NCI-H1930 (cell line): ENCODE measurements at places on chromosomes 5 and 9.

DNA sequence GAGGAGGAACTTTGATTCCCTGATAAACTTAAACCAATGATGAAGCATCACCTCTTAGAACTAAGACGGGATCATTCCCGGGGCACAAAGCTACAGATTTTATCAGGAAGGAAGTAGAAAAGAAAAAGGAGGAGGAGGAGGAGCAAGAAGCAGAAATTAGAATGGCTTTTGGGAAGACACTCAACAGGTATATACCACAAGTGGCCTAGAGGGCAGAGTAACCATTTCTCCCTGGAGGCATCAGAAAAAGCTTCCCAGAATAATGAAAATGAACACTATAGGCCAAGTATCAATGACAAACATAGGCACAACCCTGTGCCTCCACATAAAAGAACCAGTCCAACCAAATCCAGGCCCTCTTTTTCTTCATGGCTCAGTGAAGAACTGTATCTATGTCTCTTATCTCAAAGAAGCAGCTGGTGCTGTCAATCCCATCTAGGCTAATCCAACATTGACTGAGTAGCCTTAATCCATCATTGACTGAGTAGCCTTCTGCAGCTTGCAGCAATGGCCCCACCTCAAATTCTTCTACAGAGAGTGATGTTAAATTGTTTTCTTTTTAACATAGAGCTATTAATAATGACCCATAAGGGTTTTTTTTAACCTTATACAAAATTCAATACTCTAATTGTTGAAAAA lies 178.8 kb upstream of the KIF2A start:
- DNase-seq, result no peak

- no peak for DNase-seq
These were observed 13.0 kb downstream of the ERAP1 start for GRCh38 chr5:96794757-96795156.

- no peak for DNase-seq
These were observed 130.4 kb downstream of the TMEM174 start for GRCh38 chr5:73303148-73304079.

GRCh38 chr5:139958432-139959148 lies 84.5 kb downstream of the NRG2 start:
- no peak for DNase-seq

DNA sequence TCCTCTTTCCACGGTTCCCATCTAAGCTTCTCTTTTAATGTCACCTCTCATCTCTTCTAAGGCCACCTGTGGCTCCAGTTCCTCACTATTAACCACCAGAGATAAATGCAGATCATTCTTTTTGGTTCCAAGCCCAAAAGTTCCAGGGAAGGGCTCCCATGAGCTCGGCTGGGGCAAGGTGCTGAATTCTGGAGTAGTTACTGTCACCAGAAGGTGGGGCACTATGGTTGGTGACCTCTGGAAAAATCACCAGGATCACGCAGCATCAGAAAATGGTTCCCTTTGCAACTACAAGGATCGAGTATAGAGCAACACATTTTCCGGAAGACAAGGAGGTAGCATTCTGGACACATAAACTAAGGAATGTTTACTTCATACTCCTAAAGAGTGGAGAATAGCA lies 528.7 kb upstream of the DAP start:
- no peak for DNase-seq

GRCh38 chr5:61132559-61132958 lies 29.7 kb downstream of the SMIM15 start:
- DNase-seq, result no peak
